ENCODE measurements at places on chromosomes 12 and 14. TPM values are rescaled to one million over a fixed set of nuclear protein-coding genes. Genes with fewer than 3 reads are reported as not detected.

SRGAP1 gene
- 13.5 TPM for total RNA-seq

GRCh38 chr14:89163031-89163636 lies 253.9 kb downstream of the FOXN3 start:
- DNase-seq, result no peak

CYP46A1 gene
- total RNA-seq, result 0.82 TPM

- no peak for DNase-seq
Observed at GRCh38 chr12:3101309-3102024, 24.3 kb downstream of the TSPAN9 start.

GZMB gene
- total RNA-seq, result 1.6 TPM

GRCh38 chr12:116582610-116583009 lies 23.4 kb downstream of the MAP1LC3B2 start:
- DNase-seq, result peak; percentile 35

- DNase-seq, result peak; percentile 73
Observed at GRCh38 chr14:103867523-103867953, 20.2 kb upstream of the PPP1R13B start.

GRCh38 chr14:45135156-45135555 lies 574 bp upstream of the FANCM start:
- DNase-seq, result peak; percentile 61

DNA sequence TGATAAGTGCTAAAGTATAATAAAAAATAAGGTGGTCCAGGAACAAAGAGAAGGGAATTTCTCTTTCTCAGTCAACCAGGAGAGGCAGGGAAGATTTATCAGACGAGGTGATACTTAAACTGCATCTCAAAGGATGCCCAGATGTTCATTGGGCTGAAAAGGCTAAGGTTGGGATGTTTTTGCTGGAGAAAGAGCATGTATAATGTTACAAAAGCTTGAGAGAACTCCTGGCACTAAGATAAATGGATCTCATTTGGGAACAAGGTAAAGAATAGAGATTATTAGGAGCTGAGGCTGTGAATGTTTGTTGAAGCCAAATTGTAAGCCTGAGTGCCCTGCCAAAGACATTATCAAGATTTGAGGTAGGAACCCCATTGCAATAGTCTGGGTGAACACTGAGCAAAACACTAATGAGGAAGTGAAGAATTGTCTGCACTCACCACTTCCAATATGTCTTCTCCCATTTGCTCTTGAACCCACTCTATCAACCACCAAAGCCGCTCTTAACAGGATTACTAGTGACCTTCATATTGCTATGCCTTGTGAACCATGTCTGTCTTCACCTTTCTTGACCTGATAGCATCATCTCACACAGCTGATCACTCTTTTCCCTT lies 149.0 kb upstream of the ARID2 start:
- no peak for DNase-seq

DNA sequence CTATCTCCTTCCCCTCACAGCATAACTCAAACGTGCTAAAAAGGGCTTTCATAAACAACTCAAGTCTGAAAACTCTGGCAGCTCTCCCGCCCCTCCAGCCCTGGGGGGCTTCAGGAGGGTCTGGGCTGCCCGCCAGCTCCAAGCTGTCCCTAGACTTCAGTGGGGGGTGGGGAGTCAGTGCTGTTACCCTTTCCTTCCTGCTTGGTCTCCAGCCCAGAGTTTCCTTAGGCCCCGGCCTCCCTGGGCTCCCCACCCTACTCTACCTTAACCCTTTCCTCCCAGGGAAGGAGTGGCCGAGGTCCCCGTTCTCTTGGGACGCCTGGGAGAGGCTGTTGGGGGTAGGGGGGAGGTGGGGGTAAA lies 530 bp upstream of the NYNRIN start:
- peak; percentile 96 for DNase-seq

DNA sequence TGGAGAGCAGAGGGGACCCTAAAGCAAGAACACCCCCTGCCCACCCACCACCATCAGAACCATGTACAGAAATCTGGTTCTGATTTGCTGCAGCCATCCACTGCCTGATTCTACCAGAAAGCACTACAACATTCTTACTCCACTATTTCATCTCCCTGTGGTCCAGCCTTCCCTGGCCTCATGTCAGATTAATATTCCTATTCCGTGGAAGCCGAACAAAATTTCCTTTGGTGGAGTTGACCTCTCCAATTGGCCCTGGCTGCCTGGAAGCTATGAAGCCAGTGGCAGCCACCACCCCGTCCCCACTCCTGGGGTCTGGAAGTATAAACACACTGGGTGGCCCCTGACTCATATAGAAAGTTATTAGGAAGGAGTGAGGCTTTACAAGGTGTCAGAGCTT lies 60.2 kb downstream of the ANO2 start:
- no peak for DNase-seq

MMP17 gene
- 3.2 TPM for total RNA-seq

PMCH gene
- total RNA-seq, result not detected

DNA sequence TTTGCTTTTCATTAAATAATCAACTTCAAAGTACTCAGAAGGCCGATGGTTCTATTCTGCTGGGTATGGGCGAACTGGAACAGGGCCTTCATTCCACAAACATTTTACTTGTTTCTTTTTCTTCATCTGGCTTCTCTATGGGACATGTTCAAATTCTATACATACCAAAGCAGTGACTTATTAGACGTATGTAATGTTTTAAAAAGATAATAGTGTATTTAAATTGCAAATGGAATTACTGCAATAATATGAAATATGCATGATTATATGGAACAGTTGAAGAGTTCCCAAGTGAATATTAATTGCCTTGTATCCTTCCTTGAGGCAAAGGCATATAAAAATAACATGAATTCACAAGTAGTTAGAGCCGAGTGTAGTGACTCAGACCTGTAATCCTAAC lies 75.5 kb downstream of the FAR2 start:
- DNase-seq, result no peak

- no peak for DNase-seq
Observed at GRCh38 chr12:116693286-116694227, 44.3 kb downstream of the SPRING1 start.

GRCh38 chr12:79046021-79046420 lies 181.4 kb downstream of the SYT1 start:
- no peak for DNase-seq

DNA sequence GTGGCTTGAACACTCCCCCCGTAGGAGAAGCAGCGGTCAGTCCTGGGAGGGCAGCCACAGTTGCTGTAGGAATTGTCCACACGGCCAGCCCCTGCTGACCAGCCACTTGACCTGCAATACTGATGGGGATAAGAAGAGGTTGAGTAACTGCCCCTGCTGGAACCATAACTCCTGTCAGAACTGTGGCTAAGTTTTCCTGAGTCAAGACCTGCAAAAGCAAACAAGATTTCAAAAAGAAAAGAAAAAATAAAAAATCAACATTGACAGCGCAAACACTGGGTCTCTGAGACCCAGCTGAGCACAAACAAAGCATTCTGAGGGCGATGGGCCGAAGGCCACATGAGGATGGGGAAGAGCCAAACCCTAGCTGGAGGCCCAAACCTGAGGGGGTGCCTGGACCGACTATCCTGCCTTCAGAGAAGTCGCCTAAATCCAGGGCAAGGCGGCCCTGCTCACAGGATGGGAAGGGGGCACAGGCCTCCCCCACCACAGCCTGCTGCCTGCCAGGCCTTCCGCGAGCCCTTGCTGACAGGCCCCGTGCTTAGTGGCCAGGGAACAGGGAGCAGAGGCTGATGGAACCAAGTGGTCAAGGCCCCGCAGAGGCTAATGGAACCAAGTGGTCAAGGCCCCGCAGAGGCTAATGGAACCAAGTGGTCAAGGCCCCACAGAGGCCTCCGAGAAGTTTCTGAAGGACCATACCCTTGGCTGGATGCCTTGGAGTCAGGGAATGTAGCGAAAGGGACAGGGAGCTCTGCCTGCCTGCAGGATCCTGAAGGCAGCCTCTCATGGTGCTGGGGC lies 19.1 kb downstream of the POU6F1 start:
- DNase-seq, result no peak

DNA sequence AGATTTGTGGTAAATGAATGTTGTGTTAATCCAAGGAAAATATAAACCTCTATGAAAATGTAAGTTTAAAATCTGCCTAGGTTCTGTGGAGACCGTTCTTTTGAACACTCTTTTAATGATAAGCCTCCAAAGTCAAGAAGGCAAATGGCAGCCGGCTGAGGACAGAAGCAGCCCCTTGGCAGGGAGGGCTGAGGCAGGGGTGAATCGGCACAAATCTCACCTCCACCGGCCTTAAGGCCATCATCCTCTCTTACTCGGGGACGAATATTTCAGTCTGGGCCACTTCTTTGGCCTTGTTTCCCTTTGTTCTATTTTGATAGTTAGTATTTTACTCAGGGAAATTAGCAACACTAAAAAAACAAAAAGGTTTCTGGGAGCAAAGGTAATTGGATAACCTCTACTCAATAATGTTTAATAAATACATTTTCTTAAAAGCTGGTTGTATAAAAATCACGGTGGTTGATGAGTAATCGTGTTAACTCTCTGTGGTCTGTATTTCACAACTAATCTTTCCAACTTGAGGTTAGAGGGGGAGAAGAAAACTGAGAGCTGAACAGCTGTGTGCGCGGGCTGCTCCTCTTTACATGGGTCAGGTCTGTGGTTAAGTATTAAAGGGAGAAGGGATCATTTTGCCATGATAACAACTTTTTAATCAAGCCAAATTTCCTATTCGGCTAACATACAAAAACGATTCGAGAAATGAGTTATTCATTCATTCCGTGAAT lies 18.6 kb downstream of the LGMN start:
- DNase-seq, result no peak

- DNase-seq, result no peak
Observed at GRCh38 chr14:100302616-100303015, 3.6 kb downstream of the SLC25A29 start.

LHX5 gene
- total RNA-seq, result not detected

B4GALNT1 gene
- total RNA-seq, result 2.0 TPM

DNA sequence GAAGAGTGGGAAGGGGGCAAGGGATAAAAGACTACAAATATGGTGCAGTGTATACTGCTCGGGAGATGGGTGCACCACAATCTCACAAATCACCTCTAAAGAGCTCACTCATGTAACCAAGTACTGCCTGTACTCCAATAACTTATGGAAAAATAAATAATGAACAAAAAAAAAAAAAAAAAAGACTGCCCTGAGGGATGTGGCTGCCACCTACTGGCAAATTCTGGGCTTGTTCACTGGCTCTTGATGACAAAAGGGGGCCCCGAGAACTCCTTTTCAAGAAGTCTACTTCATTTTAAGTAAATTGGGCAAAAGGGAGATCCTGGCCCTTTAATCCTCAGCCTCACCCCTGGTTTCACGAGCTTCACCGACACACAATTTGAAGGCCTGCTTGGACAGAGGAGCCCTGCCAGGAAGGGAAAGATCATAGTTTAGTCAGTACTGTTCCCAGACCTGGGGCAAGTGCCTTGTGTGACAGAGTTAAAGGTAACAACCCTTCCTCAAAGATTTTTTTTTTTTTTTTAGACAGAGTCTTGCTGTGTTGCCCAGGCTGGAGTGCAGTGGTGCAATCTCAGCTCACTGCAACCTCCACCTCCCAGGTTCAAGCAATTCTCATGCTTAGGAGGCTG lies 26.1 kb upstream of the STAC3 start:
- no peak for DNase-seq

GRCh38 chr14:101714394-101714793 lies 47.1 kb upstream of the PPP2R5C start:
- no peak for DNase-seq

- no peak for DNase-seq
Observed at GRCh38 chr12:84964048-84964447, 51.4 kb upstream of the SLC6A15 start.

NOP9 gene
- total RNA-seq, result 25.7 TPM

GRCh38 chr12:30144777-30145683 lies 361.3 kb upstream of the TMTC1 start:
- no peak for DNase-seq

GRCh38 chr14:64515053-64515452 lies 10.5 kb downstream of the ZBTB1 start:
- no peak for DNase-seq

DNA sequence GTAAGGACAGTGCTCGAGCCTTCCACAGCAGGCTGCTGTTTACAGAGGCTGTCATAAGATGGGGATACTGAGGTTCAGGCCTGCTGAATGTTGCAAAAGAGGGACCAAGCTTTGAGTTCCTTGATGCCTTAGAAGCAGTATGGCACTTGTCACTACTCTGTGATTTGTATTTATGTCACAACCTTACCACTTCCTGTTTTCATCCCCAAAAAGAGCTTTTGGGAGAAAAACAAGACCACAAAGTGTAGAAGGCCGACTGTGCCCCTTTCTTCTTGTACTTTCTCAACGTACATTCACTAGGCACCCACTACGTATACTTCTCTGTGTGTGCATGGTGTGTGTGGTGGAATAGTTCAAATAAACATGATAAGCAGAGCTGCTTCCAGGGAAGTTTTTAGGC lies 90.1 kb downstream of the DRAM1 start:
- DNase-seq, result no peak
